ENCODE measurements at places on chromosomes 5 and 9.

GRCh38 chr5:170741801-170742200 is 41.7 kb upstream of the GABRP start:
- no peak for DNase-seq

GRCh38 chr9:137431416-137431931 is 8.3 kb downstream of the NOXA1 start:
- DNase-seq = no peak

DNA sequence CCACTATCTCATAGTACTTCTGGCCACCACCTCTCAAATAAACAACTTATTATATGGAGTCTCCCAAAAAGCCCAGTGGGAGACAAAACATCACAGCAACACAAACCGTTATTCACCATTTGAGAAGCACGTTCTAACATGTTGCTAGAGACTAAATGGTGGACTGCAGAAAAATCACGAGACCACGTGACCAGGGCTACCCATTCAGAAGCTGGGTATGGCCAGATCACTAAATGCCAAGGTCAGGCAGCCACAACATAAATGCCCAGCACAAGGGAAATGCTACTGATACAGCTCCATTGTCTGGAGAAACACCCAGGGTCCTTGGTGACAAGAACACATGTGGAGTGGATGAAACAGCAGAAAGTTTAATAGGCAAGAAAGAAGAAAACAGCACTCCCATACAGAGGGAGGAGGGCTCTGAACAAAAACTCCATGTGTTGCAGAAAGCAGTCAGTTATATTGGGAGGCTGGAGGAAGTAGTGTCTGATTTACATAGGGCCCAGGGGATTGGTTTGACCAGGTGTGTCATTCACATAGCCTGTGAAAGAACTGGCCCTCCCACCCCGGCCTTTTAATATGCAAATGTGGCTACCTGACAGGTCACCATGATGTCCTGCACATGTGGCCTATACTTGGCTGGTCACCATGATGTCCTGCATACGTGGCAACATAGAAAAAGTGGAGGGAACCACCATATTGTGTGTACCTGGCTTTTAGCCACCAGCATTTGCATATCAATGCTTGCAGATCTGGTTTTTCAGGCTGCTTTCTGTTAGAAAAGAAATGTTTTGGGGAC is 97.2 kb downstream of the TRIM36 start:
- no peak for DNase-seq

DNA sequence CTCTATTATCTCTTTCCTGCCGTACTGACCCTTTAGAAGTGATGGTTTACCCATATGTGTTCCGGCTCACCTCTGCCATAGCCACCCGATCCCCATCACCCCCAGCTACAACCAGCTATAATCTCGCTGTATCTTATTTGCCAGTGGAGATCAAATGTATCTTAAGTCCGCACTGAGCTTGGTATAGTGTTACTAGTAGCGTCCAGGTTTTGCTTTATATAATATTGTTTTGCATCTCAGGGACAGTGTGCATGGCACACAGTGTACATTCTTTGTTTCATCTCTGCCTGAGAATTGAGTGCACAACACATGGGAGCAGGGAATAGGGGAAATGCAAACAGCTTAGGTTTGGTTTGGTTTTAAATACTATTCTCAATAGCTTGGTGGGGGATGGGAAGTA is 135.8 kb upstream of the SNX2 start:
- DNase-seq = no peak

DNA sequence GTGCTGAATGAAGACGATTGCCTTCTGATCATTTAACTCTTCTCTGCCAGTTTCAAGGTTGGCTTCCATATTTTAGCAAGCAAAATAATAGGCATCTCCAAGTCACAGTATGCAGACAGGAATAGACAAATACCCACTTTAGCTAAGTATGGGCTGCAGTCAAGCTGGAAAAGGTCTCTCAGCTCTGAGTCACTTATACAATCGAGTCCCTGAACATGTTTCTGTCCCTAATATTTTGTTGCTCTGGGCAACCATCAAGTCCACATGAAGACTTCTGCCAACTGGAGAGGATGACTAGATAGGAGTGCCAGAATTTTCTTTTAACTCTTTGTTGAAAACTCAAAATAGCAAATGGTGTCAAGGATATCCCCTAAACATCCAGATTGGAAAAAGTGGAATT is 575.3 kb downstream of the RAB3C start:
- DNase-seq = no peak

- DNase-seq = no peak
Measured at GRCh38 chr5:112691339-112691680, 46.4 kb upstream of the APC start.

- no peak for DNase-seq
Measured at GRCh38 chr5:159916841-159917761, 819 bp downstream of the ADRA1B start.

DNA sequence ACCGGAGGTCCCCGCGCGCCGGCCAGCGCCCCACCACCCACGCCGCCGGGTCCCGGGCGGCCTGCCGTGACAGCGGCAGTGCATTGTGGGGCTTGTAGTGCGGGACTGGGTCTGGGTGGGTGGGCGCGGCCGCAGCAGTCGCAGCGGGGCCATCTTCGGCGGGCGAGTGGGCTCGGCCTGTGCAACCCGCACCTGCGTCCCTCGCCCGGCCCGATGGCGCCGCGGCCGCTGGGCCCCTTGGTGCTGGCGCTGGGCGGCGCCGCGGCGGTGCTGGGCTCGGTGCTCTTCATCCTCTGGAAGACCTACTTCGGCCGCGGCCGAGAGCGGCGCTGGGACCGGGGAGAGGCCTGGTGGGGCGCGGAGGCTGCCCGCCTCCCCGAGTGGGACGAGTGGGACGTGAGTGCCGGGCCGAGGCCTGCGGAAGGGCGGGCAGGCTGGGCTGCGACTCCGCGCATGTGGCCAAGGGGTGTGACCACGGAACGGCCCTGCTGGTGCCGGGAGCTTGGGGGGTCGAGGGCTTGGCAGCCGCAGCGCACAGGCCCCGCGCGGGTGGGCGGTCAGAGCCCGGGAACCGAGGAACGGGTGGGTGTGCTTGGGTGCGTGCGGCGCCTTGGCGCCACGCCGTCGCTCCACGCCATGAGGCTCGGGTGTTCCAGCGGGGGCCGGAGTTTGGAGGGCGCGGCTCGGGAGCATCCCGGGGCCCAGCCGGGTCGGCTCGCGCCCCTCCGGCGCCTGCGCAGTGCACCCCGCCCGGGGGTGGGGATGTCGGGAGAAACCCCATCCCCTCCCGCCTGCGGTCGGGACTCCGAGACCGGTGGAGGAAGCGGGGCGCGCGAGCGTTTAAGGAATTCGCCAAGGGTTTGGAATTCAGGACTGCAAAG is at the start of gene ARL10:
ARL10 (plus strand) TSS at position 137 of the 881 bp plus-strand sequence; CDS start at position 214, 77 bp downstream.
- DNase-seq = peak; percentile 21

Measured in effector memory CD8-positive, alpha-beta T cell (primary cell).